ENCODE measurements at places on chromosomes 3 and 15.

DNA sequence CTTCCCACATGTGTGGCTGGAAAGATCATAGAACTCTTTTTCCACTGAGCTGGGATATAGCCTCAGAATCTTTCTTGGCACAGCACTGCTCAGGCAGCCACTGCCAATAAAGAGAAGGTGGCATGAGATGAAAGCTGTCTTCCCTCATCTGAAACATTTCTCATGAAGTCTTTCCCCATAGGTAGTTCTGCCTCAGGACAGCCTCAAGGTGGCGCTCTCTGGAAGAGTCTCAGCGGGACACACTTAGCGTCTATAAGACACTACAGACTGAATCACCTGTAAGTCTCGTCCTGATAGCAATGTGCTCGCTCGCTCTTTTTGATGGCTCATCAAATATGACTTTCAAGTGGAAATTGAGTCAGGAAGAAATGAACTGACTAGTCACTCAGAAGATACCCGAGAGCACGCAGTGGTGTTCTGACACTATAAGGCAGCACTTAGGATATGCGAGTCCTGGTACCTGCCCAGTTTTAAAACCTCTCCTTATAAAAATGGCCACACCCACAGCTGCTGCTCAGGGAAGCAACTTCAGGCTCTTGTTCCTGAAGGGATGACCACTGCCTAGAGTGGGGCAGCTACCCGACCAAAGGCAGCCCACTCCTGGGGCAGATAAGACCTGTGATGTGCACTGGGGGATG, 269.5 kb downstream of the SUCLG2 start:
- peak; percentile 11 for DNase-seq

DNA sequence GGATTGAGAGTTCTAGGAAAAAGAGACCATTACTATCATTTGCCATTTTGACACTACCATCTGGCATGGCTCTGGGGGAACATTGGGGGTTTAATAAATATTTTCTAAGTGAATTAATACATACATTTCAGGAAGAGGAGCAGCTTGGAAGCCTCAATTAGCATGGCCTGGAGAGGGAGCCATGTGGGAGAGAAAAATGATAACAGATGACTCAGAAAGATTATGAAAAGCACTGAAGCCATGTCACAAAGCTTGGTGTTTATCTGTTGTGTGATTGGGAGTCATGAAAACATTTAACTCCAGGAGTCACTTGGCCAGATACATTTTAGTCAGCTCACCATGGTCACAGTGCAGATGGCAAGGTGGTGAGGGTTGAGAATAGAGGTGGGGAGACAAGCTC, 121.0 kb downstream of the SSR3 start:
- no peak for DNase-seq

DNA sequence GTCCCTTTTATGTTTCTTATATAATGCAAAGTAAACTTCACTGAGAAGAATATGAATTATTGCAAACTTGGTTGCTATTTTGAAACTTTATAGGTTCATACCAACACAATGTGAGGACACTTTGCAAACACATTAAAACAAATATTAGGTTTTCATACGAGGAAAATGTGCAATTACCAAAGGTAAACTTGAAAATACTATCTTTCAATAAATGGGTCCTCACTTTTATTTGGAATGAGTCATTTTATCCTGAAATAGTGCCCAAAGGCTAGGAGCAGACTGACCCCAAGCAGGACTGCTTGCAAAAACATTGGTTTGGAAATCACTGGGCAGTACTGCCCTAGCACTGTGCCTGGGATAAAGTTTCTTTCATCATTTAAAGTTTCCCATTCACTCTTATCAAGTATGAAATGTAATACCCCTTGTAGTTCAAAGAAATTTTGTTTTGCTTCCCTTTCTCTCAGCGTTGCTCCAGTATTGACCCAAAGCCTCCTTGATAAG, 396.5 kb downstream of the EPHA3 start:
- no peak for DNase-seq

DNA sequence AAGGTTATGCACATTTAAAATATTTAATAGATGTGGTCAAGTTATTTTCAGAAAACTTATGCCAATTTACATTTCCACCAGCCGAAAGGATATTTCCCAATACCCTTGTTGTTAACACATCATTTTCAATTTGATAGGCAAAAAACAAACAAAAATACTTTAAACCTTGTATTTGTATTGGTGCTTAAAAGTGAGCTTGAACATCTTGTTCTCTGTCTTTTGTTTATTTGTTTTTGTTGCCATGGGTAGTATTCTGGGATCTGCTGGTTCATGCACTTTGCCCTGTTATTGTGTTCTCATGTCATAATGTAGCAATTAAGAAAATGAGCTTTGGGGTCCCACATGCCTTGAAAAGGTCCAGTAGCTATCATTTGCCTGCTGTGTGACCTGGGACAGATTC, 191.4 kb downstream of the LRTM1 start:
- DNase-seq = no peak

DNA sequence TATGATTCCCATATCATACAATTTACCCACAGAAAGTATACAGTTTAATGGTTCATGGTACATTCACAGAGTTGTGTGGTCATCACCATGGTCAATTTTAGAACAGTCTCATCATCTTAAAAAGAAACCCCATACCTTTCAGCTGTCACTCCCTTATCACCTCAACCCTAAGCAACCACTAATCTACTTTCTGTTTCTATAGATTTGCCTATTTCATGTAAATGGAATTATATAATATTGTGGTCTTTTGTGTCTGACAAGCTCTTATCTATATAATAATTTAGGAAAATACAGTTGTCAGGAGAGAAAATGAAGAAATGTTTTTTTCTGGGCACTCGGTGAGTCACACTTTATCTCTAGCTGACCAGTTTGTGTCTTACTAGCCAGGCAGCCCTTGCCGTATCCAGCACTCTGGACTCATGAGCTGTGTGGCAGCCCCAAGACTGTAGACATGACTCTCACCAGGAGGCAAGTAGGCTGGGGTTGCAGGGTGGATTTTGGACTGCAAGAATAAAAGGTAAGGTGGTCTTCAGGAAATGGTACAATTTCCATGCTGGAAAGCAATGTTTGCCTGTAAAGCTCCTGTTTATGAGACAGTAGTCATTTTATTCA, 234.6 kb downstream of the THRB start:
- no peak for DNase-seq

GRCh38 chr3:12388185-12388584, 96.1 kb upstream of the TSEN2 start:
- DNase-seq = no peak

DNA sequence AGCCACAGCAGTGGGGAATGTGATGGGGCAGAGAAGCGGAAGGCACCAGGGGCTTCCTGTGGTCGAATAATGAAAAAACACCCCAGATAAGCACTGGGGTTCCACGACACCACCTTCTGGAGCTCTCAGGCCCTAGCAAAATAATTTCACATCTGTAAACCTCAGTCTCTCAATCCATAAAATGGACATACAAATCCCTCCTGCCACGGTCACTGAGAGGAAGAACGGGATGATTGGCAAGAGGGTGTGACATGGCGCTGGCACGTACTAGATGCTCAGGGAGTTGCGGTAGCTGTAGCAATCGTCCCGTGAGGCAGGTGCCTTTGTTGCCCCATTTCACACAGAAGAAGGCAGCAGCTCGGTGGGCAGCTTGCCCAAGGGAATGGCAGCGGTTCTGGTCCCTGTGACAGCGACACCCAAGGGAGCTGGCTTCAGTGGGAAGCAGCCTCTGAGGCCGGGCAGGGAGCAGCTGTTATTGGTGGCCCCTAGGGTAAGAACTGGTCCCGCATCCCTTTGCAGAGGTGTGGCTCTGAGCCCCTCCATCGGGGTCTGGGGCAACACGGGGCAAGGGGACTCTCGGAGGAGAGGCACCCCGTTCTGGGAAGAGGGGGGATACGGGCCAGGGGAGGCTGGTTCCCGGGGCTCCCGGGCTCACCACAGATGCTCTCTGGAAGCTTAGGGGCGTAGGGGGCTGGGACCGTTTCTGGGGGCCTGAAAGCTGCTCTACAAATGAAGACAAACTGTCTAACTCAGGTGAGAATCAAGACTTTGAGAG, 114.0 kb upstream of the ALDH1A3 start:
- no peak for DNase-seq

GRCh38 chr3:24165603-24165982, 220.5 kb downstream of the NR1D2 start:
- DNase-seq = no peak

DNA sequence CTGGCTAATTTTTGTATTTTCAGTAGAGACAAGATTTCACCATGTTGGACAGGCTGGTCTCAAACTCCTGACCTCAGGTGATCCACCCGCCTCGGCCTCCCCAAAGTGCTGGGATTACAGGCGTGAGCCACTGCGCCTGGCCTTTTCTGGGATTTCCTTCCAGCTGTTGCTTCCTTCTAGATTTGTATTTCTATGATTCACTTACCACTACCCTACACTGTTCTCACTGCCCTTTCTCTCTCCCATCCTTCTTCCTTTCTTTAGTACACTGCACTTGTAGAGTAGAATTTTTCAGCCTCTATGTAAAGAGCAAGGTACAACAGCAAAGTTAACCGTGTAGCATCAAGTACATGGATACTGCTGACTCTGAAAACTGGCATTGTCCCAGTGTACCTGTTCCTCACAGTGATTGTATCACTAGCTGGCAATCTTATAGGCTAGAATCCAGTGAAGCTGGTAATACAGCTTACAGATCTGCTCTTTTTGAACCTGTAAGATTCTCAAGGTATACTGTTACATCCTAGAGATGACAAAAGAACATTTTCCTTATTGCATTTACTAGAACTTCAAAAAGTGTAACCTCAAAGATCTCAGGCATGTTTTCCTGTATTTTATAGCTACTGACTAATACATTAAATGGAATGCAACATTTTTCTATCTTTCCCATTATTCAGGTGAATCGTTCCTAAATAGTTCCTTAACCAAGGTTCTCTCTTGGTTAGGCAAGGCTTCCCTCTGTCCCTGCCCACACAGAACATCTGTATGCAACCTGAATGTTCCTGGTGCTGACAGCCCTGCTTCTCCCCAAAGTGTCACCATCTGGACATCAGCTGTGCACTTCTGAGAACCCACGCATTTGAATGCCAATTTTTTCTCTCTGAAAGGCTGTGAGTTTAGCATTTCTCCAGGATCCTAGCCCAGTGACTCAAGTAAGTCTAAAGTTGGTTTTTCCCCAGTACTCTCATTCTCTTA, 74.1 kb upstream of the RAP2B start:
- no peak for DNase-seq

GRCh38 chr3:54822206-54822605, 105.7 kb downstream of the LRTM1 start:
- no peak for DNase-seq

- DNase-seq = no peak
Measured at GRCh38 chr3:177385831-177386301, 188.6 kb upstream of the TBL1XR1 start.

DNA sequence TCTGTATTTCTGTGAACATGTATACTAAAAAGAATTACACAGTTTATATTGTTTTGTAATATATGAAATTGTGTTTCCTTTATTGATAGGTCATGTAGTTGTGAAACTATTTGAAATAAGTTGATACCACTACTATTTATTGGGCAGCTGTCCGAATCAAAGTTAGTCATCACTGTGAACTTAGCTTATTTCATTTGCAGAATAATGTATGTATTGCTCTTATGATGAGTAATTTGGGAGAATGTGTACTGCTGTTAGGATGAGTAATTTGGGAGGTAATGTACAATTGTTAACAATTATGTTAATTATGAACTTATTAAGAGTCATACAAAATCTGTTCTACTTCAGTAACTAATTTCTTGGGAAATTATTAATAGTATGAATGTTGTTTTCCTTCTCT, 22.2 kb downstream of the FXR1 start:
- no peak for DNase-seq

DNA sequence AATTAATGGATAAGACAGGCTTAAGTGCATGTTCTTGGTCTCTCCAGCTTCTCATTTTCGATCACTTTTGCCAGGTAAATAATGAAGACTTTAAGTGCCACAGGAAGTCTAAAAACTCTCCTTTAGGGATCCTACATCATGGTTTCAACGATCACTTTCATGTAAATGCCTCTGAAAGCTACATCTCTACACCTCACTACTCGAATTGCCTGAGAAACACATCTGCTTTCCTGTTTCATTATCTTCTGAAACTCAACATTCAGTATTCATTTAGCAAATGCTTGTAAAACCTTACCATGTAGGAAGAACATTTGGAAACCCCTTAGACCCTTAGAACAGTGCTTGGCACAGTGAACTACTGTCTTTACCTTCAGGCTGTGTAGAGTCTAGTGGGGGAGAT, 16.2 kb downstream of the THAP10 start:
- no peak for DNase-seq

- DNase-seq = no peak
Measured at GRCh38 chr15:84590406-84590805, 10.4 kb upstream of the ZSCAN2 start.

- DNase-seq = no peak
Measured at GRCh38 chr3:123719862-123720453, 135.1 kb upstream of the HACD2 start.

GRCh38 chr15:75202251-75203016, 752 bp downstream of the C15orf39 start:
- peak; percentile 81 for DNase-seq

DNA sequence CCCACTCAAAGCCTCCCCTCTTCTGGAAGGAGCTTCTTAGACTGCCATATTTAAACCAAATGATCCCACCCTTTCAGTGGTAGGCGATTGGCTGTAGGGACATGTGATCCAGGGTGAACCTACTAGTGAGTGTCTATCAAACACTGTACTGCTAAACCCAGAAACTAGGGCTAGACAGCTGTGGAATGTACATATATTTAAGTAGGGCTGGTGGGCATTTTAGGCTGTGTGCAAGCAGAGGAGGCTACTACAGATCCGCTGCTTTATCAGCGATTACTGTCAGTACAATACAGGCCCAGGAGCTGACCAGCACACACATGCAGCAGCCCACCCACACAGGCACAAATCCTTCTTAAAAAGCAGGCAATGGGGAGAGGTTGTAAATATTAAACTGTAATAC, 15.4 kb upstream of the LARP6 start:
- no peak for DNase-seq

Measured in activated CD8-positive, alpha-beta memory T cell treated with anti-CD3 and anti-CD28 coated beads for 1 hour (primary cell).